Amniotic stem cell (primary cell): ENCODE measurements at places on chromosomes 5 and 9.

- no peak for DNase-seq
Measured at GRCh38 chr5:134226441-134227192, 744 bp upstream of the PPP2CA start.

GRCh38 chr5:139901986-139902385 is 106.4 kb downstream of the PSD2 start:
- DNase-seq, result no peak

DNA sequence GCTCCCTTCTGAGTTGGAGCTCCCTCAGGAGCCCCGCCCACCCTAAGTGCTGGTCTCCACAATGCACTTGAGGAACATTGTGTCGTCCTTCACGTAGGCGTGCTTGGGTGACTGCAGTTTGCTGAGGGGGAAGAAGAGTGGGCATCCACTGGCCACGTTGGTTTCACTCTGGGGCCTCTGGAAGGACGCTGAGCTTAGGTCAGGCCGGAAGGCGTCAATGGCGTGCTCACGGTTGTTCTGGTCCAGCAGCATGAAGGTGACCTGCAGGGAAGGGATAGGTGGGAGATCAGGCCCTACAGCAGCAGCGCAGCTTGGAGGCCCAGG is 21.7 kb downstream of the TRAF1 start:
- no peak for DNase-seq

DNA sequence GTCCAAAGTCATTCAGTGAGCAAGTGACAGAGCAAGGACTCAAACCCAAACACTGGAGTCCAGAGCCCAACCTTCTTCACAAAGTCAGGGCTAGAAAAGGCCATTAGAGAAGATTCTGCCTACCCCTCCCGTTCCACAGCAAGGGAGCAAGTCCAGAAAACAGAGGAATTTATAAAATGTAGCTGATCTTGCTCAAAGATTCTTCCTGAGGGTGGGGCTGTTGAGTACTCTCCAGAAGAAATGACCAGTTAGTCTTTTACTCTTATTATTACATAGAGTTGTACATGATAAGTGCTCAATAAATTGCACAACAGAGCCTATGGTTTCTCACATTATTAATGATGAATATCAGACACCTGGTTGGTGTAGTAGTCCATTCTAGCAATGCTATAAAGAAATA is 39.3 kb upstream of the HMHB1 start:
- no peak for DNase-seq

DNA sequence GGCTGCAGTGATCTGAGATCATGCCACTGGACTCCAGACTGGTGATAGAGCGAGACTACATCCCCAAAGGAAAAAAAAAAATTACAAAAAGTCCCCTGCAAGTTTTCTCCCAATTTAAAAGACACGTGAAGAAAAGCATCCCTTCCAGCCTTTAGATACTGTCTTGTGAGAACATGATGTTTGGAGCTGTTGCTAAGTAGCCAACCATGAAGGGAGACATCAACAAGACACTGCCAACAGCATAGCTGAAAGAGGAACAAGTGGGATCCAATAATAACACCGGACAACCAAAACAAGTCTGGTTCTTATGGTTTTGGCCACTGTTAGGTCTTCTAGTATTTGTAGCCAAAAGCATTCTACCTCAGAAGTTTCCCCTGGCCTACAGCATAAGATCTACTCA is 118.9 kb upstream of the CCDC180 start:
- DNase-seq, result no peak

DNA sequence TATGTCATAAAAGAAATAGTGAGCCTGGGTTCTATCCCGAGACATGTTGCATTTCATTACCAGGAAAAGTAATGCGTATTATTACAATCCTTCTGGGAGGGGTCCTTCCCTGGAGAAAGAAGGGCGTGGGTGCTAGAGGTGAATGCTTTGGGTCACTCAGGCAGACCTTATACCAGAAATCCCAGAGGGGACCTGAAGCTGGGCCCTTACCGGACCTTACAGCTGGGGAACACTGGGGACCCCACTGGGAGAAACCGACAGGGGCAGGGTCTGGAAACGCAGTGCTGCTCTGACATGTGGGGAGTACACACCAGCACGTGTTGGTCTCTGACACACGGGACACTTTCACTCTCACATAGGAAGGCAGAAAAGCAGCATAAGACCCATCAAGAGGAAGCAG is 71.3 kb downstream of the LMNB1 start:
- DNase-seq, result no peak

- DNase-seq, result no peak
Measured at GRCh38 chr9:98099346-98099745, 19.7 kb downstream of the TRIM14 start.
